ENCODE measurements at places on chromosomes 4 and X.

DNA sequence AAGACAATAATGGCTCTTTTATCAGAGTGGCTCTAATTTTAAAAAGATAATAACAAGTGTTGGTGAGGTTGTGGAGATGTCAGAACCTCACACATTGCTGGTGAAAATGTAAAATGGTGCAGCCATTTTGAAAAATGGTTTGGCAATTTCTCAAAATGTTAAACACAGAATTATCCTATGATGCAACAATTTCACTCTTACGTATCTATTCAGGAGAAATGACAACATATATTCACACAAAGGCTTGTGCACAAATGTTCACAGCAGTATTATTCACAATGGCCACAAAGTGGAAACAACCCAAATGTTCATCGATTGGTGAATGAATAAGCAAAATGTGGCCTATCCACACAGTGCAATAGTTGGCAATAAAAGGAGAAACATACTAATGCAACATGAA lies 24.7 kb downstream of the ENPP6 start:
- DNase-seq = no peak

- DNase-seq = no peak
Measured at GRCh38 chr4:112083587-112084347, 61.5 kb upstream of the FAM241A start.

DNA sequence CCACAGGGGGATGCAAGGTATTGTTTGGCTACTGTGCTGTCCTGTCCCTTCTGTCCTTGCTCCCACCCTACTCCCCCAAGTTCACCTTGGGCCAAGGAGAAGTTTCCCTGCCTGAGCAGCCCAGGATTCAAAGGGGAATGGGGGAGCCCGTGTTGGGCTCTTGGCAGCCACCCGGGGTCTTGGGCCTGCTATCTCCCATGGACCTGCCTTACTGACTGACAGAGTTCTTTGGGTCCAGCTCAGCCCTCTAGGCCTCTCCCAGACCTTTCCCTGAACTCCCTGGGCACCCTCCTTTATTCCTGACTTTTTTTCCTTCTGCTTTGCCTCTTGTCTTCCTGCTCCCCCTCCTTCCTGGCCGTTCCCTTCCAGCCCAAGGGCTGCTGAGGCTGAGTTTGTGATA lies 67.4 kb downstream of the STARD8 start:
- DNase-seq = no peak

DNA sequence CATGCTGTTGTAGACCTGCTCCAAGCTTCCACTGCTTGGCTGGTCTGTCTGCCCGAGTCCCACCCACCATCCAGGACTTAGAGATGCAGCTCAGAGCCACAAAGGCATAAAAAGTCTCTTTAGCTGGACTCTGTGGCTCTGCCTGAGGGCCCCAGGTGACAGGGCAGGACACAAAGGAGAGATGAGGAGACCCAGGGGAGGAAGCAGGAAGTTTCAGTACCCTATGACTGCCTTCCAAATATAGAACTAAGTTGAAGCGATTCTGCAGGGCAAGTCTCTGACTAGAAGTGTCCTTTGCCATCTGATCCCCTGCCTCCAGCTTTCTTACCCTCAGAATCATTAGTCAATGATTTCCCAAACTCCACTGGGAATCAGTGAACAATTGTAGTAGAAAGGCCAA lies 11.2 kb upstream of the CXCR3 start:
- no peak for DNase-seq

GRCh38 chrX:37993176-37993575 lies 13.2 kb upstream of the SYTL5 start:
- DNase-seq = no peak

DNA sequence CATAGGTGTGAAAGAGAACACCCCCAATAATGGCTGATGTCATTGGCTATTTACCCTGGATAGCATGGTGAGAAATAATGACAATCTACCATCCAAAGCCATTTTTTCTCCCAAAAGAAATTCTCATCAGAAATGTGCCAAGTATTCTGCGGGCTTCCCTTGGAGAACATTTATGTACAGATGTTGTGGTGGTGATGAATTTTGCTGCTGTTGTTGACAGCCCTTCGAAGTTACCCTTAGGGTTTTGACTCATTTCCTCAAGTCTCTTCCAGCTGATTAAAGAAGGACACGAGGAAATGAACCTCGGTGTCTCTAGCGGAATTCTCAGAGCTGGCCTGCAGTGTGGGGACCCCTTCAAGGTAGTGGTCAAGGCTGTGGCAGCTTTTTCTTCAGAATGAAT lies 3.4 kb downstream of the KIT start:
- DNase-seq = no peak
